H1 (cell line): ENCODE measurements at places on chromosomes 7 and 10.

- DNase-seq = no peak
These were observed 20.6 kb upstream of the HSPB1 start for GRCh38 chr7:76281706-76282343.

GRCh38 chr7:115789901-115790300 lies 240.7 kb downstream of the TFEC start:
- no peak for DNase-seq

GRCh38 chr7:152986376-152986775 lies 226.8 kb downstream of the ACTR3B start:
- no peak for DNase-seq

- no peak for DNase-seq
These were observed 8.4 kb downstream of the BNIP3 start for GRCh38 chr10:131973160-131973951.

GRCh38 chr7:151024435-151025056 lies at the start of gene ATG9B:
Gene ATG9B, minus strand, starts transcription at chr7:151024494. Its CDS starts 71 bp downstream, at chr7:151024423.
- no peak for DNase-seq
